ENCODE measurements at places on chromosomes 12 and 14. TPM values are rescaled to one million over a fixed set of nuclear protein-coding genes. Genes with fewer than 3 reads are reported as not detected.

Gene OS9
- 214 TPM for total RNA-seq

Gene FOXA1
- total RNA-seq: not detected

Gene PNMA1
- total RNA-seq: 18.4 TPM

Gene TMEM63C
- 14.7 TPM for total RNA-seq

Gene PELI2
- total RNA-seq: under 0.01 TPM

Gene GAPDH
- total RNA-seq: 11,041 TPM

Gene RERGL
- not detected for total RNA-seq

Gene TMEM233
- not detected for total RNA-seq

Gene PPP4R4
- 0.54 TPM for total RNA-seq

Gene SMCO3
- 29.1 TPM for total RNA-seq

Gene SERPINA3
- total RNA-seq: 0.54 TPM

Gene OR6C2
- not detected for total RNA-seq

Gene AHNAK2
- 363 TPM for total RNA-seq

Gene SLC2A3
- total RNA-seq: 19.3 TPM

Gene AMN
- 4.2 TPM for total RNA-seq

Gene SOX5
- total RNA-seq: 1.1 TPM

Gene ARL1
- 71.1 TPM for total RNA-seq

Gene LRRC9
- total RNA-seq: not detected

Gene CCDC38
- total RNA-seq: under 0.01 TPM

Gene RASAL1
- total RNA-seq: 0.33 TPM

Gene CNTN1
- not detected for total RNA-seq

Gene TEX52
- not detected for total RNA-seq

Gene TBX5
- not detected for total RNA-seq

Gene OR4Q3
- total RNA-seq: not detected

Gene LRFN5
- 0.87 TPM for total RNA-seq

Gene ZDHHC22
- not detected for total RNA-seq

Gene GLIPR1L2
- 0.79 TPM for total RNA-seq

Gene CLMN
- total RNA-seq: 59.4 TPM

Gene FGF6
- total RNA-seq: not detected

Gene USP44
- 0.54 TPM for total RNA-seq

Gene PMEL
- total RNA-seq: 7.1 TPM

Gene HCAR2
- 0.39 TPM for total RNA-seq

Gene KRT71
- under 0.01 TPM for total RNA-seq

Gene OAS2
- total RNA-seq: 0.39 TPM

Gene VWF
- total RNA-seq: 1.8 TPM

Gene FGF23
- not detected for total RNA-seq

Gene NRDE2
- 10.1 TPM for total RNA-seq

Gene C14orf39
- not detected for total RNA-seq

Gene CARMIL3
- total RNA-seq: under 0.01 TPM

Gene FSCB
- total RNA-seq: under 0.01 TPM

Gene EIF2S1
- 94.2 TPM for total RNA-seq

Gene INHBC
- not detected for total RNA-seq

Gene CLEC4E
- total RNA-seq: not detected

Gene RNASE13
- not detected for total RNA-seq

Gene FAR2
- total RNA-seq: 1.1 TPM

Gene FLVCR2
- 4.7 TPM for total RNA-seq

Gene DIO3
- 2.6 TPM for total RNA-seq

Gene ACACB
- total RNA-seq: 7.9 TPM

Gene BCL11B
- 2.0 TPM for total RNA-seq

Gene TOMM20L
- total RNA-seq: not detected

Gene NANOG
- under 0.01 TPM for total RNA-seq

Gene COCH
- total RNA-seq: 0.11 TPM

Gene KCNA5
- not detected for total RNA-seq

Gene TEX22
- 0.39 TPM for total RNA-seq

Gene NRIP2
- total RNA-seq: not detected

Gene TMEM121
- total RNA-seq: 3.9 TPM

Gene RHOJ
- total RNA-seq: 0.39 TPM
